CD8-positive, alpha-beta memory T cell (primary cell): ENCODE measurements at places on chromosomes 2 and 18. TPM values are rescaled to one million over a fixed set of nuclear protein-coding genes. Genes with fewer than 3 reads are reported as not detected.

- H3K4me3 ChIP-seq: no peak overlapping the region
- no peak overlapping the region for H3K27ac ChIP-seq
- DNase-seq: no peak
- no peaks in the 10 kb centered on the region for H3K27me3 ChIP-seq
- H3K4me1 ChIP-seq: no peaks in the 10 kb centered on the region
These were observed 105.4 kb upstream of the MAP4K3 start for GRCh38 chr2:39542523-39542922.

GRCh38 chr2:60780721-60781120 is 24.7 kb downstream of the PAPOLG start:
- no peaks in the 10 kb centered on the region for H3K4me1 ChIP-seq
- H3K4me3 ChIP-seq: no peak overlapping the region
- H3K27ac ChIP-seq: no peak overlapping the region
- H3K36me3 ChIP-seq: peaks cover 52% of the 10 kb centered on the region

DNA sequence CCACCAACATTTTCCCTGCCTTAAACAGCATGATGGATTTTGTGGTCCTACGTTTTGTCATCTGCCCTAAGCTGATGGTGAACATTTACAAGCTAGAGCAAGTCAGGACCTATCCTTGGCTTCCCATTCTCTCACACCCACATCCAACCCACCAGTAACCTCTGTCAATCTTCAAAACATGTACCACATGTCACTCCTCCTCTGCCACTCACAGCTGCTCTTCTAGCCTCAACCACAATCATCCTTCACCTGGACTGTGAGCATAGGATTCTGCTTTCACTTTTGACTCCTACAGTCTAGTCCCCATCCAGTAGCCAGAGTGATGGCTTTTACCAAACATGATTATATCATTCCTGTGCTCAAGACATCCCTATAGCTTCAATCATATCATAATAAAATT is 279.8 kb upstream of the DLGAP1 start:
- DNase-seq: no peak
- H3K27me3 ChIP-seq: no peaks in the 10 kb centered on the region
- H3K36me3 ChIP-seq: no peaks in the 10 kb centered on the region
- no peak overlapping the region for H3K4me3 ChIP-seq

Gene FZD7
- total RNA-seq: 0.55 TPM

- H3K27ac ChIP-seq: no peak overlapping the region
- no peak overlapping the region for H3K4me3 ChIP-seq
- H3K27me3 ChIP-seq: no peaks in the 10 kb centered on the region
These were observed 148.5 kb upstream of the RAB12 start for GRCh38 chr18:8460748-8461147.

DNA sequence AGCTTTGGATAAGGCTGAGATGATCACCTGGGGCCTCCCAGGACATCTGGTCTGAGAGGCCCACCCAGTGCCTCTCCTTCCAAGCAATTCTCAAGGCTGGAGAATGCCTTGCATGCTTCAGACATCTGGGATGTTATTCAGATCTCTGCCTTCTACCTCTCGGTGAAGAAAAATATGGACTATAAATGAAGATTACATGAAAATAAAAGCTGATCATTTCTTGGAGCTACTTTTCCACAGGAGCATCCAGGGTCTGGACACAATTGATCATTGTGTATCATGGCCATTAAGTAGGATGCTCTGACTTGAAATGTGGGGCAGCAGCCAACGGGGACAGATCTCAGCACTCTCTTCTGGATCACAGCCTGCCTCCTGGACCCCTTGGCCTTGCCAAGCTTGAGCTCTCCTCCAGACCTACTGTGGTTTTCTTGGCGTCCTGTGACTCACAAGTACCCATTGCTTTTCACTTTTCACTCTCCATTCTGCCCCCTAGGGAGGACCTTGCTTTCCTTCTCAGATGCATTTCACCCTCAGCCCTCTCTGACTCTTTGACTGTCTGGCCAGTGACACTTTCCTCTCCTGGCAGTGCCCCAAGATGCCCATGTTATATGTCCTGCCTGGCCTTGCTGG is 203.1 kb downstream of the INSIG2 start:
- H3K36me3 ChIP-seq: no peaks in the 10 kb centered on the region
- H3K4me3 ChIP-seq: no peak overlapping the region
- H3K27ac ChIP-seq: no peak overlapping the region
- H3K27me3 ChIP-seq: no peaks in the 10 kb centered on the region
- no peaks in the 10 kb centered on the region for H3K4me1 ChIP-seq

GRCh38 chr2:237244976-237245646 is 159.4 kb downstream of the COPS8 start:
- no peak for DNase-seq
- no peak overlapping the region for H3K27ac ChIP-seq
- no peak overlapping the region for H3K4me3 ChIP-seq
- H3K27me3 ChIP-seq: no peaks in the 10 kb centered on the region
- H3K4me1 ChIP-seq: no peaks in the 10 kb centered on the region

GRCh38 chr2:76159042-76159648 is 448.4 kb upstream of the GCFC2 start:
- H3K4me3 ChIP-seq: no peak overlapping the region
- no peak for DNase-seq
- H3K27me3 ChIP-seq: no peaks in the 10 kb centered on the region
- H3K4me1 ChIP-seq: no peaks in the 10 kb centered on the region

Gene HOXD12
- not detected for total RNA-seq

- no peak overlapping the region for H3K27ac ChIP-seq
- no peaks in the 10 kb centered on the region for H3K36me3 ChIP-seq
- no peak for DNase-seq
- H3K27me3 ChIP-seq: no peaks in the 10 kb centered on the region
These were observed 89.3 kb downstream of the CSRNP3 start for GRCh38 chr2:165558832-165559231.

DNA sequence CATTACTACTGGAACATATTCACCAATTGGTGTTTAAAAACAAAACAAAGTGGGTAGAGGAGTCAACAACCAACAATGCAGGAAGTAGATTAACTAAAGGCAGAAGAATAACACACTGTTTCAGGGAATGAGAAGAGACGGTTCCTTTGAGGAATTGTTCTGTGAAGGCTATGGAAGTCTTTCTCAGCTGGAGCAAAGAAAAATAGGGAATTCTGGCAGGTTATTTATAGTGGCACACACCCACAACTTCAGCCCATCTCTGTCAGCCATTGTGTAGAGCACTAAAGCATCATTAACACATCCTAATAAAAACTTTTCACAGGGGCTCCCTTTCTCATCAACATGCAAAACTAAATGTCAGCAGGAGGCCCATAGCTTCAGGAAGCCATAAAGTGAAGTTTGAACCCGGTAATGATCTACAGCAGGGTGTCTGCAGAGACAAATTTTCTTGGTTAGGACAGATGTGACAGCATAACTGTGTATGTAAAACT is 113.6 kb downstream of the CDH2 start:
- H3K4me1 ChIP-seq: no peaks in the 10 kb centered on the region
- no peaks in the 10 kb centered on the region for H3K36me3 ChIP-seq
- no peak overlapping the region for H3K4me3 ChIP-seq
- no peak overlapping the region for H3K27ac ChIP-seq
- H3K27me3 ChIP-seq: no peaks in the 10 kb centered on the region

GRCh38 chr2:38750011-38750890 is 910 bp downstream of the SRSF7 start:
- H3K4me1 ChIP-seq: peaks cover 63% of the 10 kb centered on the region
- DNase-seq: peak; percentile 49
- H3K4me3 ChIP-seq: peak overlapping the region; percentile 96
- no peaks in the 10 kb centered on the region for H3K27me3 ChIP-seq
- peak overlapping the region; percentile 98 for H3K27ac ChIP-seq

DNA sequence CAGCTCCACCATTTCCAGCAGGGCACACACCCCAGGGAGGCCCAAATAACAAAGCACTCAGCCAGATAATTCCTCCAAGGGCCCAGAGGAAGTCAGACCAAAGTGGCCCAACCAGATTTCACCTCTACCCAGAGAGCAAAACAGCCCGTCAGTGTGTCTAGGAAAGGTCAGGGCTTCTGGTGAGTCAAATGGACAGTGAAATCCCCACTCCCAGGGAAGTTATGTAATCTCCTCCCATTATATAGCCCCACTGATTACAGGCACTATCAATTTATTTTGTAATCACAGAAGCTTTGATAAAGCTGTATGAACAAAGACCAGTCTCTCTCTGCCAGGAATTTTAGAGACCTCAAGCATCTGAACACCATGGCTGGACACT is 4.0 kb downstream of the B4GALT6 start:
- no peaks in the 10 kb centered on the region for H3K36me3 ChIP-seq
- H3K27ac ChIP-seq: no peak overlapping the region
- H3K4me1 ChIP-seq: no peaks in the 10 kb centered on the region
- no peak overlapping the region for H3K4me3 ChIP-seq

Gene VWA3B
- total RNA-seq: not detected

DNA sequence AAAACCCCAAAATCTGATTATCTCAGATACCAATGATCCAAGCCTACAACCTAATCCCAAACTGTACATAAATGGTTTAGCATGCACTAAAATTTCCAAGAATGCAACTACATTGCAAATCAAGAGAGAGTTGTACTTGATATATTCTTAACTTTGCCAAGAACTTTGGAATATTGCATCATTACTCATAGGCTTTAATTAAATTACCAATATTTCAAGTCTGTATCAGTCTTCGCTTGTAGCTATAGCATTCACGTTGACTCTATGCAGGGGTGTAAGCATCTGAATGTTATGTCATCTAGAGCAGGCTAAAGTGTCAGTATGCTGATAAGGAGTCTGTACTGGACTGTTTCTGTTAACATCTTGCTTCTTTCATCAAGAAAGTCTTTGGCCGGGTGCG is 56.3 kb downstream of the FOXI3 start:
- no peak overlapping the region for H3K4me3 ChIP-seq
- DNase-seq: no peak
- no peaks in the 10 kb centered on the region for H3K27me3 ChIP-seq
- H3K4me1 ChIP-seq: no peaks in the 10 kb centered on the region
- no peaks in the 10 kb centered on the region for H3K36me3 ChIP-seq
- H3K27ac ChIP-seq: no peak overlapping the region

GRCh38 chr2:180002198-180002770 is 4.8 kb downstream of the CWC22 start:
- H3K4me3 ChIP-seq: no peak overlapping the region
- no peaks in the 10 kb centered on the region for H3K36me3 ChIP-seq
- H3K4me1 ChIP-seq: peaks cover 31% of the 10 kb centered on the region
- no peaks in the 10 kb centered on the region for H3K27me3 ChIP-seq

DNA sequence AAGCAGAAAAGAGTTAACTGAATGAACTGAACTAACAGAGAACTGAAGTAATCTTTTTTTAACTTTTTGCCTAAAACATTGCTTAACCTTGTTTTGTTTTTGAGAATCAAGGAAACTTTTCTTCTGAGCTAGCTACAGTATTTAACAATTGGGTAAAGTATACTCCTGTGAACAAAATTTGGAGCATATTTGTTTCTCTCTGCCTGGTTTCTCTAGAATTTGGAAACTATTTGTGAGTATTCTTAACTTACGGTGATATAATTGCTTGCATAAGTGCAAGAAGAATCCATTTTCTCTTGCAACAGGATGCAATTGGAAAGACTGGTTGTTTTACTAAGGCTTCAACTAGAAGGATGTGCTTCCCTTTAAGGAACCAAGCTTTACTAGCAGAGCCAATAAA is 65.9 kb upstream of the FAM98A start:
- no peaks in the 10 kb centered on the region for H3K36me3 ChIP-seq
- no peaks in the 10 kb centered on the region for H3K4me1 ChIP-seq
- no peak overlapping the region for H3K27ac ChIP-seq

Gene METTL4
- 22.8 TPM for total RNA-seq

- no peaks in the 10 kb centered on the region for H3K36me3 ChIP-seq
- H3K27me3 ChIP-seq: no peaks in the 10 kb centered on the region
- no peak for DNase-seq
- H3K4me3 ChIP-seq: no peak overlapping the region
These were observed 452.7 kb downstream of the STK39 start for GRCh38 chr2:167794554-167795255.

DNA sequence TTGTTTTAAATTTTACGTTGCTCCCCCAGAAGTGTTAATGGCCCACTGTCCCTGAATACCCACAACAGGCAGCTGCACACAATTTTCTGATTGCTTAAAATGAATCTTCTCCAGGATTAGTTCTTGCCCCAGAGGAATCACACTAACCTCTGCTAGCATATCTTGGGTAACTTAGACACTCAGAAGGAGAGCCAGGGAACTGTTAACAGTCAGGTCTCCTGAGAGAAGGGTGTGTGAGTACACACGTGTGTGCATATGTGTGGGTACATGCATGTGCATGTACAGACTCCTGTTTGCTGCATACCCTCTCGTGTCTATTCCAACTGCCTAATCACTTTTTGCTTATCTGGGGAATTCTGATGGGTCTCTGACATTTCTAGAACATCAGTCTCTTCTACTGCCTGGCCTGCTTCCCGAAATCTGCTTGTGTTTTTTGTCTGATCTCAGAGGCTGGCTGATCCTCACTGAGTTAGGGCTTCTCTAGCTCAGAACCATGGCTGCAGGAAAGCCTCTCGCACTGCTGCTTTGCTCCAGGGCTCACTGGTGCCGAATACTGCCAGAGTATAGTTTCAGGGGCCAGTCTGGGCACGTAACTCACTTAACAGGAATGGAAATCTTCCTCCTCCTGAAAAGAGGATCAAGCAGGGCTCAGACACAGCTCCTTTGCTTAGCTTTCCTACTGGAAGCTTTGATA is 62.8 kb downstream of the PRELID3A start:
- H3K36me3 ChIP-seq: no peaks in the 10 kb centered on the region
- H3K27me3 ChIP-seq: no peaks in the 10 kb centered on the region
- DNase-seq: no peak
- H3K4me1 ChIP-seq: no peaks in the 10 kb centered on the region
- no peak overlapping the region for H3K27ac ChIP-seq
- no peak overlapping the region for H3K4me3 ChIP-seq

DNA sequence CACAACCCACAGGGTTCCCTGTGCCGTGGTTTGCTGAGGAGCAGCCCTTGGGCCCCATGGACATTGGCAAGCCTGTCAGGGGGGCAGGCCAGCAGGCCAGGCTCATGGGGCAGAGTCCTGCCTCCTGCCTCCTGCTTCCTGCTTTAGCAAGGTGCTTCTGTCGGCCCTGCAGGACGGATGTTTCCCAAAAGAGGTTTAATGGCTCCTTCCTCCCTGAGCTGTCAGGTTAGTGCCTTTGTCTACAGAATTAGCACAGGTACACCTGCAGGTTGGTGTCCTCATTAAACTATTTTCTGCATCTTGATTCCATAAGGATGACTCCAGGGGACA is 152.3 kb downstream of the TTC32 start:
- no peak overlapping the region for H3K27ac ChIP-seq
- no peak overlapping the region for H3K4me3 ChIP-seq
- H3K36me3 ChIP-seq: no peaks in the 10 kb centered on the region
- no peaks in the 10 kb centered on the region for H3K27me3 ChIP-seq

Gene MTIF2
- total RNA-seq: 58.3 TPM

DNA sequence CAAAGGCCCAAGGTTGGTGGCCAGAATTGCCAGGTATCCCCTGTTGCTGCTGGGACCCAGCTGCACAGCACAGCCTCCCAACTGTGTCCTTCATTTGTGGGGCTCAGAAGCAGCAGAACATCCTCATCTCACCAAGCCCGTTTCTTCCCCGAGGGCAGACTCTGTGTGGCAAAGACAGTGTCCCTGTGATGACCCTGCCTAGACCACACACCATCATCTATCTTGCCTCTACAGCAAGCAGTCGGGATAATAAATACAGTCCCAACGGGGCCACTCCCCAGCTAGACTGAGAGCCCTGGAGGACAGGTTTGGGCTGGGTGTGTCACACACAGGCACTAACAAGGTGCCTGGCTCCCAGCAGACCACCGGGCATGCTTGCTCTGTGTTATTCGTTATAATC is 93.4 kb downstream of the PTGR3 start:
- no peak overlapping the region for H3K27ac ChIP-seq
- no peaks in the 10 kb centered on the region for H3K36me3 ChIP-seq
- no peaks in the 10 kb centered on the region for H3K4me1 ChIP-seq

Gene SERPINB5
- not detected for total RNA-seq

- no peak overlapping the region for H3K27ac ChIP-seq
- H3K4me3 ChIP-seq: no peak overlapping the region
- no peaks in the 10 kb centered on the region for H3K36me3 ChIP-seq
- H3K27me3 ChIP-seq: no peaks in the 10 kb centered on the region
- H3K4me1 ChIP-seq: no peaks in the 10 kb centered on the region
These were observed 536.9 kb downstream of the TMX3 start for GRCh38 chr18:68177807-68178702.
